ENCODE measurements at places on chromosomes 1 and 21. TPM values are rescaled to one million over a fixed set of nuclear protein-coding genes. Genes with fewer than 3 reads are reported as not detected.

Gene SYPL2
- total RNA-seq: not detected

Gene PLA2G2F
- total RNA-seq: not detected

Gene LIN28A
- not detected for total RNA-seq

Gene EIF2D
- 53.8 TPM for total RNA-seq
